ENCODE measurements at places on chromosomes 2 and 18.
A peak's percentile ranks its signal among the peaks of the same experiment; 100 is the strongest.

- H3K36me3 ChIP-seq = no peaks in the 10 kb centered on the region
- H3K27me3 ChIP-seq = no peaks in the 10 kb centered on the region
- no peak overlapping the region for H3K4me3 ChIP-seq
- H3K27ac ChIP-seq = peak overlapping the region; percentile 92
Observed at GRCh38 chr2:3128786-3129185, 248.8 kb downstream of the EIPR1 start.

GRCh38 chr2:222353993-222354392 is 55.2 kb upstream of the PAX3 start:
- H3K27me3 ChIP-seq = no peaks in the 10 kb centered on the region
- no peak overlapping the region for H3K4me3 ChIP-seq
- no peak overlapping the region for H3K27ac ChIP-seq
- H3K36me3 ChIP-seq = no peaks in the 10 kb centered on the region
- H3K4me1 ChIP-seq = peaks cover 16% of the 10 kb centered on the region

- no peak for DNase-seq
- no peaks in the 10 kb centered on the region for H3K4me1 ChIP-seq
- no peaks in the 10 kb centered on the region for H3K36me3 ChIP-seq
- H3K4me3 ChIP-seq = no peak overlapping the region
- no peak overlapping the region for H3K27ac ChIP-seq
Observed at GRCh38 chr2:155377266-155377680, 678.8 kb downstream of the KCNJ3 start.

GRCh38 chr2:69247583-69247982 is 139.4 kb downstream of the GFPT1 start:
- peaks cover 10% of the 10 kb centered on the region for H3K4me1 ChIP-seq
- no peak overlapping the region for H3K4me3 ChIP-seq
- peaks cover 22% of the 10 kb centered on the region for H3K36me3 ChIP-seq
- no peaks in the 10 kb centered on the region for H3K27me3 ChIP-seq
- DNase-seq = no peak
- no peak overlapping the region for H3K27ac ChIP-seq

GRCh38 chr2:239882331-239882732 is 142.8 kb downstream of the NDUFA10 start:
- H3K4me1 ChIP-seq = peaks cover 11% of the 10 kb centered on the region
- H3K27ac ChIP-seq = no peak overlapping the region
- DNase-seq = peak; percentile 18

GRCh38 chr2:241003369-241003768 is 5.0 kb downstream of the SNED1 start:
- no peak overlapping the region for H3K27ac ChIP-seq
- H3K4me3 ChIP-seq = no peak overlapping the region
- H3K27me3 ChIP-seq = no peaks in the 10 kb centered on the region
- H3K4me1 ChIP-seq = no peaks in the 10 kb centered on the region
